Breast epithelium (tissue), 4 donors: ENCODE measurements at places on chromosomes 1 and 21. TPM values are rescaled to one million over a fixed set of nuclear protein-coding genes. Genes with fewer than 3 reads are reported as not detected.

SEC16B gene
- total RNA-seq = 3.8 TPM

PDPN gene
- 29.2 TPM for total RNA-seq

SRRM1 gene
- 96.3 TPM for total RNA-seq

DNA sequence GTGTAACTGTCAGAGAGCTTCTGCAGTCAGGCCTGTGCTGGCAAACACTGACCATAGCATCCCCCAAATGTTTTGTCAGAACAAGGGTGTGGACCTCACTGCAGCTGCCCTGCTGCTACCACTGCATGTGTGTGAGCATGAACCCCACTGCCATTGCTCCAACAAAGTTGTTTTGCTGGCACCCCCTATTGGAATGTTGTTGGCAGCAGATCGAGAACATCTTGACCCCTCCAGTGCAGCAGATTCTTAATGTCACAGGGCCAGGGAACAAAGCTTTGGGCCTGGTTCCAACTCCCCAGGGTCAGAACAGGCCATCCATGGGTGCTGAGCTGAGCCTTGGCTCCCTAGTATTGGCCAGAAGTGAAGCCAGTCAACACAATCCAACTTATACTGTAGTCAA is 1537.4 kb downstream of the NCAM2 start:
- no peak for DNase-seq

GRCh38 chr1:42825036-42825851 is 8.0 kb upstream of the SVBP start:
- DNase-seq = no peak

DNA sequence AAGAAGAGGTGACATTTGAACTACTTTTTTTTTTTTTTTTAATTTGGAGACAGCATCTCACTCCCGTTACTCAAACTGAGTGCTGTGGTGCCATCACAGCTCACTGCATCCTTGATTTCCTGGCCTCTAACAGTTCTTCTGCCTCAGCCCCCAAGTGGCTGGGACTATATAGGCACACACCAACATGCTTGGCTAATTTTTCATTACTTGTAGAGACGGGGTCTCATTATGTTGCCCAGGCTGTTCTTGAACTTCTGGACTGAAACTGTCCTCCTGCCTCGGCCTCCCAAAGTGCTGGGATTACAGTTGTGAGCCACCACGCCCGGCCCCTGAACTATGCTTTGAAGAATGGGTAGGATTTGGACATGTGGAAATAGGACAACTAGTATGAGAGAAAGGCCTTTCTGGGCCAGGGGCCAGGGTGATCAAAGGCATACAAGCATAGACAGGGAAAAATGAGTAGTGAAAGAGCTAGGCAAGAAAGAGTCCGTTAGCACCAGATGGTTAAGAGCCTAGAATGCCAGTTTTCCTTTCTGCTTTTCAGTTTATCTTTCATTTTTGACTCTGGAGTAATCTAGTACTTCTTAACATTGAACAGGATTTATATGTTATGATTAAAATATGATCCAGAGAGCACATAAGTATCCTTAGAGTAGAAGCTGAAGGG is 6.3 kb downstream of the RABGAP1L start:
- no peak for DNase-seq

GRCh38 chr1:159083013-159083412 is 6.4 kb upstream of the AIM2 start:
- no peak for DNase-seq

GRCh38 chr1:242405947-242406346 is 118.5 kb downstream of the PLD5 start:
- DNase-seq = no peak

GRCh38 chr1:33743221-33743998 is 120.5 kb upstream of the HMGB4 start:
- DNase-seq = no peak

DNA sequence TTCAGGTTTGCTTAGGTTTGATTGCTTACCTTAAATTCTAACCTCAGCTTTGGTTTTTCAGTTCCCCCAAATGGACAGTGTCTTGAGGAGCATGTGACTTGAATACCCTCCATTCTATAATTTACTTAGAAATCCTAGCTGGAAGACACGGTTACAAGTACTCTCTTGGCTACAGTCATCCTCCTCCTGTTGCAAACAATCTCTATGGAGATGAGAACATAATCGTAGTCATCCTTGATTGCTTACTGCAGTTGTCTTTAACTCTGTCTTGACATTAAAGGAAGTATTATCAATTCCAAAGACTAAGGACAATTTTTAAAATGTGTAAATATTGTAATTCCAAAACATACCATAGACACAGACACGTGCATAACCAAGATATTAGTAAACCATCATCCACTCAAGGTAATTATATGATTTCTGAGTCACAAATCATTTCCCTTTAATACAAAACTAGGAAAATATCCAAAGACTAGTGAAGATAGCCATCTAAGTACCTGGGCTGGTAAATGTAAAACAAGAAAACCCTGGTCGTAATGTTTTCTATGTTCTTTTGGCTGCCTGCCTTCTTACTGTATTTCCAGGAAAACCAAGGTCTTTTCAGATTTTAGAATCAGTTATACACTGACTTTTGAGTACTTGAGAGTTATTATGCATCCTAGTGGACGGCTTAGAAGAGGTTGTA is 149.9 kb downstream of the CHRM3 start:
- no peak for DNase-seq

DNA sequence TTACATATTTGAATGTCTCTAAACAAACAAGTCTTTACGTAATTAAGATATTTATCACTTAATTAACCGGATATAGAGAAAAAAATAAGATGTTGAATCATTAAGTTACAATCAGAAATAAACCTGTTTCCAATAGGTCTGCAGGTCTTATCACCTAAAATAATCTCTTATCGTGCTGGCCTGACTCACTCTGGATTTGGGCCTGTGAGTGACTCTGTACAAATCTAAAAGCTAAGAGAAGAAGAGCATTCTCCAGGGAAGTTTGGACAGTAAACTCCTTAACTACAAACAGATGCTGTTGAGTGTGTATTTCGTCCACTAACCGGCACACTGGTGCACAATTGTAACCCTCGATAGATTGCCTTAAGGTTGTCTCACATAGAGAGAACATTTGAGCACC is 25.3 kb downstream of the CEP104 start:
- DNase-seq = no peak

DNA sequence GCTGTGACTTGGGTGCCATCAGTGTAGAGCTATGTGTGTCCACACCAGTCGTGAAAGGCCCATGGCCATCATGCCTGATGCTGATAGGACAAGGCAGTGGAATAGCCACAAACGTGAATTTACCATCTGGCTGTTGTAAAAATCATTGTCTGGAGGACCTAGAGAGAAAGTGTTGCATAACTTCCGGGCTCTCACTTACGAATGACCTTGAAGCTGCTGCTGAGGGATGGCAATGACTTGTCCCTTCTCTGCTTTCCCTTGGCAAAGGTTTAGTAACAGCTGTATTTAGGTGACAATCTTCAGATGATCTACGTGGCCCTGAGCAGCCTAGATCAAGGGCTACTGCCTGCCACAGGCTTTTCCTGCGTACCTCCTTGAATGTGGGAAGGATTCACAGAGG is 5.8 kb downstream of the ATP1B1 start:
- DNase-seq = no peak
